Activated naive CD8-positive, alpha-beta T cell treated with anti-CD3 and anti-CD28 coated beads for 36 hours (primary cell): ENCODE measurements at places on chromosomes 12 and 14.
A peak's percentile ranks its signal among the peaks of the same experiment; 100 is the strongest.

GRCh38 chr12:1741154-1741949 is 50.5 kb downstream of the ADIPOR2 start:
- no peak for DNase-seq

DNA sequence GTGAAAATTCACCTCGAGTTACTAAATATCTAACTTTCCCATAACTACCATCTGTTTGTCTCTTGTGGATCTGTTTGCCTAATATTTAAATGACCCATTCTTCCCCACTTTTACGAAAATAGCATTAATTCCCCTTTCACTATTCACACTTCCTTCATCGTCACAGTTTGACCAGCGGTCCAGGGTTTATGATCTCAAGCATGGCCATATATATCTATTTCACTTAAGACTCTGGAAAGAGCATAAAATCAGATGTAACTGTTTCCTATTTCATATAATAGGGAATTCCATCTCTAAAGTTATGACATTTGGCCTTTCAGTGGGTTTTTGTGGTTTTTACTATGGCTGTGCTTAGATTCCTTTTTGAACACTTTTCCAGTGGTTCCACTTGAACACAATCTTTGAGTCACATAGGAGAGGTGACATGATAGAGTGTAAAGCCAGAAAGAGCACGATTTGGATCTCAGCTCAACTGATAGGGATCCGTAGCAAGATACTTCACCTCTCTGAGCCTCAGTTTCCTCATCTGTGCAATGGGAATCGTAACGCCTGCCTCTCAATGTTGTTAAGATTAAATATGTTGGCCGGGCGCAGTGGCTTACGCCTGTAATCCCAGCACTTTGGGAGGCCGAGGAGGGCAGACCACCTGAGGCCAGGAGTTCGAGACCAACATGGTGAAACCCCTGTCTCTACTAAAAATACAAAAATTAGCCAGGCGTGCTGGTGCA is 754 bp upstream of the BCL2L14 start:
- no peak for DNase-seq

DNA sequence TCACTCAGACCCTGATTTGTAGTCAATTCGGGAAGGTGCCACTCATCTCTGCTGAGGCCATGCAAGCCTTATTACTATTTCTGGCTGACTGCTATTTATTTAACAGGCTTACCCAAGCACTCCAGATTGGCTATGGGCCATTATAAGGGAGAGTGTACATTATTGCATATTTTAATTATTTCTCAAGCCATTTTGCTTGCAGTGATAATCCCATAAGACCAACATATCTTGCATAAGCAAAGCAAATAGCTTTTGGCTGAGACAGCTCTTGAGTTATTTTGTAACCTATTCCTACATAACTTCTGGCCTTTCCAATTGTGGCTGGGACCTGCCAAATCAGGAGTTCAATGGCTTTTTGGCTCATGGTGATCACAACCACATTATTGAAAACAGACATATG is 509.6 kb upstream of the USP15 start:
- no peak for DNase-seq

- DNase-seq: no peak
Observed at GRCh38 chr12:4607056-4607455, 41.8 kb downstream of the AKAP3 start.

DNA sequence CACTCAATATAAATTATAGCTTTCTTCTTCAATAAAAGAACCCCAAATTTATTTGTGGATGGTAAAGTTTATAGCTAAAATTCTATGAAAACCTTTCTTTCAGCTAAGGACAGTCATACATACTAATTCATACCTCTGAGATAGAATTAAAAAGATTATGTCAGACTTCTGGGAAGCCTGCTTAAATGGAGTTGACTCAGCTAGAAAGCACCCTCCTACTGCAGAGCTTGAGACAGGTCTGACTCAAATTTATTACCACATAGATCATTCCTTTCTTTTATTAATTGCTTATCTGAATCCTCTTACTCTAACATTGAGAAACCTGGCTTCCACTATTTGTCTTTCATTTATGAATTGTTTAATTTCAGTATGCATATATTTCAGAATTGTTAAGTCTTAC is 1007.0 kb upstream of the LRFN5 start:
- no peak for DNase-seq

- no peak for DNase-seq
Observed at GRCh38 chr12:118361889-118362288, 10.8 kb downstream of the TAOK3 start.

- no peak for DNase-seq
Observed at GRCh38 chr12:28092396-28092795, 97.9 kb upstream of the CCDC91 start.

DNA sequence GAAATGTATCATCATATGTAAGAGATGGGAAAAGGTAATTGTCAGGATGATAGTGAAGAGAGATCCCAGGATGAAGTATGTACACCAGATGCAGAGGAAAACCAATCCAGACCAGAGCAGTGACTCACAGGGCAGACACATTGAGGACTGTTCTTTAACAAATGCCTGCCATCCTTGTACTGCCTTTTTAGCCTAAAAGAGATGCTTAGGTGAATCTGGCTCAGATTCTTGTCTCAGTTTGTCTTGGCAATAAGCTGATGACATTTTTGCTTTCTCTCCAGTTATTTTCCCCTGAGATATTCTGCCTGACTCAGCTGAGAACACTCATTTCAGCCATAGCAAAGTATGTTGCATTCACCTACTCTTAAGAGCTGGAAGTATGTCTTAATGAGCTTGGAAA is 405.3 kb upstream of the USP15 start:
- no peak for DNase-seq

- peak; percentile 43 for DNase-seq
Observed at GRCh38 chr14:100155049-100155621, 4.3 kb downstream of the DEGS2 start.

- no peak for DNase-seq
Observed at GRCh38 chr14:93262446-93262845, 55.4 kb downstream of the UBR7 start.

DNA sequence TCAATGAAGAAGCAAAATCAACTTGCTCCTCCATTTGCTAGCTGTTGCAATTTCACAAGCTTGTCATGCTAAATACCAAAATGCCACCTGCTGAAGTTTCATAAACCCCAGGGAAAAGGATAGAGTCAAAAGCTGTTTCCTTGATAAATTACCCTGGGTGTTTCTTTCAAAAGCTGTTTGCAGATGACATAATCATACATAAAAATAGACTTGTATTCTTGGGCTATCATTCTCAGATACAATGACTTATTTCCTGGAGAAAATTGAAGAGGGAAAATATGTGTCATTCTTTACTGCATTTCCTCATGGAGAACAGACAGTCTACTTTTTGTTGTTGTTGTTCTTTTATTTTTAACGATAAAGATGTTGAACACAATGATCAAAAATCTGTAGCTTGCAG is 119.2 kb downstream of the GALC start:
- DNase-seq: no peak

DNA sequence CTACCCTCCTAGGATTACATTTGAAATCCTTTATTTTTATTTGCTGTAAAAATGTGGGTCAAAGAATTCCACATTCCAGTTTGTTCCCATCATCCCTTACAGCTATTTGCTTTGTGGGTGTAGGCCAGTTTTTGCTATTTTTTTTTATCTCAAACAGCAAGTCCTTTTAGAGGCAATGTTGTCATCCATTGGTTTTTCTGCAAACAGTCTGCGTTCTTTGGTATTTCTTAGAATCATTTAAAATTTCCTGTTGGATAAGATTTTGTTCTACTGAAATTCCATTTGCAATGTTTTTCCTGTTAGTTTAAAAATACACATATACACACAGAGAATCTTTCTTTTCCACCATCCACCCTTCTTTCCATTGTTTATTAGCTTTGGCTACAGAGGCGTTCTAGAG is 53.3 kb upstream of the STK38L start:
- no peak for DNase-seq

GRCh38 chr14:33834466-33835260 is 116.2 kb downstream of the EGLN3 start:
- DNase-seq: no peak

DNA sequence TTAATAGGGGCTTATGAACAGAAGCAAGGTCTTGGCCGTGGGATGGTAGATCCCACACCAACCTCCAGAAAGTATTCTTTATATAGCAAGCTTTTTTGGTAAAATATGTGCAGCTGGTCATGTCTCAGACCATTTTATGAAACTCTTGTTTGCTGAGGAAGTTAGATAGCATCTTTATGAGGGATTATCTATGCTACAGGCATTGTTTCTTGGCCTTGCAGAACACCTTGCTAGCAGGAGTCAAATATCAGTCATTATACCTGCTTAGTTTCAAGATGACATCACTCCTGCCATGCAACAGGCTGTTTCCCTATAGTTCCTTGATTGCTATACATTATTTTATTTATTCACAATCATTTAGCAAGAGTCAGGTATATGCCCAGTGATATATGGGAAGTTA is 84.8 kb upstream of the LRFN5 start:
- DNase-seq: no peak

DNA sequence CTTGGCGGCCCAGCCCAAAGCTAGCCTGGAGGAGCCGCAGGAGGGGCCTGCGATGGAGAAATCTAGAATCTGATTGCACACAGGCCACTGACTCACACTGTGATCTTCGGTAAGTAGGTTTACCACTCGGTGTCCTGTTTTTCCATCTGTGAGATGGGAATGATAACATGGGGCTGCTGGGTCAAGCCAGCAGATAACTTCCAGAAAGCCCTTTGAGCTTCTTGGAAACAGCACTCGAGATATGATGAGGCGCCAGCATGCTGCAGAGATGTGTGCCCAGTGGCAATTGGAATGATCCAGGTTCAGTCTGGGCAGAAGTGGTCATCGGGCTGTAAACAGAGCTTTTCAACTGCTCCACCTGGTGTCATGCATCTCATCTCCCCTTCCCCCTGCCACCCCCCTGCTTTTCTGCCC is 771.3 kb upstream of the TBX3 start:
- no peak for DNase-seq

DNA sequence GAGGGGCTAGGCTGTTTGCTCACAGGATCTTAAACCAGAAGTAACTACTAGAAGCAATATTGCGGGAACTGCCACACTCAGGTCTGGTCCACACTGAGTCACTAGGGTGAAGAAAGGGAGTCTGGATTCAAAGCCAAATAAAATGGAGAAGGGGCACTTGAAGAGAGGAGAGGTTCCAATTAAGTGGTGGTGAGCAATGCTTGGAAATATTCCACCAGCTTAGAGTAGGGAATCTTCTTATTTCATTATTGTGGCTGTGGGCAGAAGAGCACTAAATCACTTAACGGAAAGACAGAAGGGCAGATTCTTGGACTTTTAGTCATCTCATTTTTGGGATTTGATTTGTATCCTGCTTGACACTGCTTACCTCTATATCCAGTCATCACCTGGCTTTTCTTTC is 48.6 kb upstream of the PPP1R12A start:
- no peak for DNase-seq

- DNase-seq: no peak
Observed at GRCh38 chr12:129826273-129826672, 77.6 kb downstream of the TMEM132D start.
